Frontal cortex (tissue), 4 donors: ENCODE measurements at places on chromosomes 6 and 20. TPM values are rescaled to one million over a fixed set of nuclear protein-coding genes. Genes with fewer than 3 reads are reported as not detected.

GRCh38 chr20:31908016-31908415 lies 37.6 kb downstream of the TTLL9 start:
- no peak for DNase-seq

GRCh38 chr6:147852772-147853171 lies 344.3 kb downstream of the SAMD5 start:
- no peak for DNase-seq

FAM83D gene
- 2.4 TPM for total RNA-seq

GSTA3 gene
- total RNA-seq: not detected

TBX18 gene
- total RNA-seq: 6.5 TPM
